Cortex of kidney (tissue), 1 donor: ENCODE measurements at places on chromosomes 4 and X.

- no peak for DNase-seq
Observed at GRCh38 chr4:148166132-148166591, 276.1 kb downstream of the NR3C2 start.

DNA sequence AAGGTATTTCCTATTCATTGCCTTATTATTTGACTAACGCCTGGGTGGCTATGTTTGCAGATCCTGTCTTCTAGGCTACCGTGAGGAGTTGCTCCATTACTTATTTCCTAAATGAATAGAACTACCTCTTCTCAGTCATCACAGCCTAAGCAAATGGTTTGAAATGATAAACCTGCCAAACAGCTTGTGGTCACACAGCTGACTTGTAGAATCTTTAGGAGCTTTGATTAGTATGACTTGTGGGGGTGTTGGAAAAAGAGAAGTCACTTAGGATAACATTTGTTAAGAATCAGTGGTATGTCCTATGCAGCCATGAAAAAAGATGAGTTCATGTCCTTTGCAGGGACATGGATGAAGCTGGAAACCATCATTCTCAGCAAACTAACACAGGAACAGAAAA, 169.3 kb downstream of the PPARGC1A start:
- DNase-seq, result no peak

GRCh38 chr4:148004228-148004857, 272.5 kb downstream of the ARHGAP10 start:
- DNase-seq, result no peak

- DNase-seq, result no peak
Observed at GRCh38 chr4:48343551-48343950, 2.2 kb downstream of the SLAIN2 start.

GRCh38 chrX:148647651-148648050, 147.2 kb downstream of the AFF2 start:
- no peak for DNase-seq

DNA sequence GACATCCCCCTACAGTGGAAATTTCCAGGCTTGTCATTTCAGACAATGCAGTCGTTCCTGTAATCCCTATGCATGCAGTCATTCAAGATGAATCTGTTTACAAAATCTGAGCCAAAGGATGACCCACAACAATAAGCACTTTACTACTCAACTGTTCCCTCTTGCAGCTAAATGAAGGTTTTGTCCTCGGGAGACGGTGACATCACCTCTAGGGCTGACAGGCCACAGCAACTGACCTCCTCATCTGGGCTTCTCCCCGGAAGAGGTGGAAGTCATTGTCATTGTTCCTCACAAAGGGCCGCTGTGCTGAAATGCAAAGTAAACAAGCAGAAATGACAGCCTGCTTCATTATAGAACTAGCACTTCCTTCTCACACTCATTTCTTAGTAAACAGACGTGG, 29.2 kb downstream of the CLRN2 start:
- DNase-seq, result no peak

DNA sequence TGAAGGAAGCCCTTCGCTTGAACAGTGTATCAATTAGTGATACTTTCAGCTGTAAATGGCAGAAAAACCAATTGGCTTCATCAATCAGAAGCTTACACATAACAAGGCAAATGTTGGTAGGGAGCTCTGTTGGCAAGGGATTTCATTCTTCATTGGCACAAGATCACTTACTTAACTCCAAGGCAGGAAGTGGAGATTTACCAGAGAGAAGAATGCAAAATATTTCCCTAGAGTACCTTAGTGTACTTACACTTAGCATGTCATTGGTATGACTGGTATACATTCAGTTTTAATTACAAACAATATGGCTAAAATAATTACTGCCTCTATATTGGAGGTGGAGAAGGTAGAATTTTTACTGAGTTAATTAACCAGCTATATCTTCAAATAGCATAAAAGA, 545.0 kb downstream of the GABRG1 start:
- no peak for DNase-seq

DNA sequence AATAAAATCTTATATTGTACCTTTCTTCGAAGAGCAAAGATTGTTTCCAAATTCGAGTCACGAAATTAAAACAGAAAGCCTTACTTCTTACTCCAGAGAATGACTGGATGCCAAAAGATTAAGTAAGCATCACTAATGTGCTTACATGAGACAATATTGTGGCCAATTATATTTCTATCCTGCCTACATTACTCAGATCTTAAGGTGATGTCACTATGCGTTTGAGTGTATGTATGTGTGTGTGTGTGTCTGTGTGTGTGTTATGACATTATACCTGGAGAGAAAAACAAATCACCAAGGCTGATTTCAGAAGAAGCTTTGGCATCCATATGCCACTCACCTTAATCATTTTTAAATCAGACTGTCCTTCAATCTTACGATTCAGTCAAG, 556.3 kb downstream of the PPARGC1A start:
- DNase-seq, result no peak

DNA sequence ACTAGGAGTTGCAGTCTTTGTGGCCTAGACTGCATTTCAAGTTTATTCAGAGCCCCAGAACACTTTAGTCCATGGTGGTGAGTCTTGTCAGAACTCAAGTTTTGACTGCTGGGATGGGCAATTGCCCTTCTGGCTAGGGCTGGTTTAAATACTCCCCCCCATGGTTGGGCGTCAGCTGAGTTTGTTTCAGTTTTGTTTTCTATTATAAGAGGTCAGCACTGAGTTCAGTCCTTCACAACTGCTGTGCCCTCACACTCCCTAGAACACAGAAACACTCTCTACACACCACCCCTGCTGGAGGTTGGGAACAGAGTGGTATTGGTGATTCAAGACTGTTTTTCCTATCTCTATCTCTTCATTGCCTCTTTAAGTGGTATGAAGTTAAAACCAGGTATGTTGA, 217.0 kb downstream of the GUCY2F start:
- no peak for DNase-seq

DNA sequence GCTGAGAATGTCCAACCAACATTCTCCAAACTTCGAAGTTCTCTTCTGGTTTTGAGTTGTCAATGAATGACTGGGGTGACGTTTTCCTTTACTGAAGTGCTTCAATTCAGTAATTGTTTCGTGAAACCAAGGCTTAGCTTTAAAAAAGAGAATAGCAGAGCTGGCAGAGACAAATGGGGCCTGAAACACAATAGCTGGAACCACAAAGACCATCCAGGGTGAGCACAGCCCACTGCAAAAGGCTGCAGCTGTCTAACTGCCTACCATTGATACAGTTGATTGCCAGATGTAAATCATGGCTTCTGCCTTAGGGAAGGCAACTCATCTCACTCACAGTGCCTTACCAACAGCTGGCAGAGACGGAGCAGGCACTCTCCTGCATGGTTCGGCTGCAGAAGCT, 78.7 kb upstream of the ZNF518B start:
- DNase-seq, result no peak

DNA sequence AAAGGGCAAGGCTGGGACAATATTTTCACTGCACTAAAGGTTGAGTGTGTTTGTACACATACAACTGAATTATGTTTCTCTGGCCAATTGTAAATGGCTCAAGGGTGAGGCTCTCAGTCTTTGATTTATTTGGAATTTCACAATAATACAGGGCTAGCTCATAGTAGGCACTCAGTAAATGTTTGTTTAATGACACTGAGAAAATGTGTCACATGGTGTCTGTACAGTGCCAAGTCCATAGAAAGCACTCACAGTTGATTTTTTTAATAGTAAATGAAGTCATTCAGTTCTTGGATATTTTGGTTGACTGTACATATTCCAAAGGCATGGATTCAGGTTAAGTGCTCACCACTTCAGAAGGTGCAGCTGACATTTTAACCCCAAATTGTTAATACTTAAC, 176.4 kb downstream of the IL1RAPL2 start:
- no peak for DNase-seq
